ENCODE measurements at places on chromosomes 4 and X.

DNA sequence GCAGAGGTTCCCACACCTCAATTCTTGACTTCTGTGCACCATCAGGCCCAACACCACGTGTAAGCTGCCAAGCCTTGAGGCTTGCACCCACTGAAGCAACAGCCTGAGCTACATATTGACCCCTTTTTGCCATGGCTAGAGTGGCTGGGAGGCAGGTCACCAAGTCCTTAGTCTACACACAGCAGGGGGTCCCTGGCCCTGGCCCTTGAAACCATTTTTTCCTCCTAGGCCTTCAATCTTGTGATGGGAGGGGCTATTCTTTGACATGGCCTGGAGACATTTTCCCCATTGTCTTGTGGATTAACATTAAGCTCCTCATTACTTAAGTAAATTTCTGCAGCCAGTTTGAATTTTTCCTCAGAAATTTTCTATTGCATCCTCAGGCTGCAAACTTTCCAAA, 336.6 kb downstream of the IL15 start:
- no peak for DNase-seq

- DNase-seq = no peak
These were observed at the start of gene AVPR2 for GRCh38 chrX:153903991-153904957. AVPR2 (plus strand) TSS chrX:153904673; CDS start chrX:153905146, 473 bp downstream.

DNA sequence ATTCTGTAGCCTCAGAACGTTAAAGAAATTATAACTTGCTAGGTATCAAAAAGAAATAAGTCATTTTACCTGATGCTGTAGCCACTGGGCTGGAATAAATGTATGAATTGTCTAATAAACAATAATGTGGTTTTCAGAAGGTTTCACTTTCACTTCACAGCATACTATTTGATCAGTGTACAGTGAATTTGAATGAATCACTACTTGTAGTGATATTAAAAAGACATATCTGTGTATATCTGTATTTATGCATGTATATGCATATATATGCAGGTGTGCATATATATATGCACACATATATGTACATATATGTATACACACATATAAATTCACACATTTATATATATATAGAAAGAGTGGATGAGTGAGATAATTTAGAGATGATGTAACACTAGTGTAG, 440.0 kb upstream of the PCDH10 start:
- peak; percentile 19 for DNase-seq

GRCh38 chr4:180449395-180449956, 1793.7 kb upstream of the TENM3 start:
- peak; percentile 71 for DNase-seq

GRCh38 chrX:15471028-15471427, 22.1 kb downstream of the PIR start:
- DNase-seq = peak; percentile 50

DNA sequence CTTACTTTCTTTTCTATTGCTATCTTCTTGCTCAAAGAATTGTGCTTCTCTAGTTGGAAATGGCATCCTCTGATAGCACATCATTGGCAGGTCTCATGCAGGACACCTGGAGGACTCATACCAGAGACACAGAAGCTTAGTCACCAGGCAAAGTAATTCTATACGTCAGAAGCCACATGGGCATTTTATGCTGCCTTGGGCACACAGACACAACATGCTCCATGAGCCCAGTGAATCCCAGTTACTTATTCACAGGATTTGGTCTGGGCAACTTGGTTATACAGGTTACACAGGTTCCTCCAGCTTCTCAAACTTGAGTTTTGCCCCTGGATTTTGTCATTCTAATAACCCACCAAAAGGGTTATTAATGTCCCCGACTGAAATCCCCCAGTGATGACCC, 7.1 kb downstream of the RASSF6 start:
- no peak for DNase-seq

GRCh38 chr4:79584902-79585301, 176.9 kb upstream of the GK2 start:
- DNase-seq = no peak

GRCh38 chrX:155216940-155217440, 730 bp downstream of the VBP1 start:
- peak; percentile 6 for DNase-seq

DNA sequence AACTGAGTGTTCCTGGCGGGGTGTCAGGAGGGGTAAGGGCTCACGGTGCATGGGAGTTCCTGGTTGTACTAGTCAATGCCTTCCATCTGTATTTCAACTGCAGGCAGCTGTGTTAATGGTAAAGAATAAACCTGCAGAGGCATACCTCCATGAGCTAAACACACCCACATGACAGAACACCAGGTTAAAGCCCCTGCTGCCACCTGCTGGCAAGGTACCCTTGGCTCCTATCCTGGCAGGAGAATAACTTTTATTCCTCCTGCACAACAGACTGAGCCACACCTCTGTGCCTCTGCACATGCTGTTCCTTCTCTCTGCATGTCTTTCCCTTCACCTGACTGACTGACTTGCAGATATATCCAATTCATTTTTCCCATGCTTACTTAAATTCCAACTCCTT, 11.1 kb downstream of the ITIH6 start:
- peak; percentile 5 for DNase-seq

GRCh38 chr4:3487861-3488260, 24.8 kb downstream of the DOK7 start:
- no peak for DNase-seq

- DNase-seq = no peak
These were observed 28.8 kb downstream of the SH3TC1 start for GRCh38 chr4:8227771-8228318.

DNA sequence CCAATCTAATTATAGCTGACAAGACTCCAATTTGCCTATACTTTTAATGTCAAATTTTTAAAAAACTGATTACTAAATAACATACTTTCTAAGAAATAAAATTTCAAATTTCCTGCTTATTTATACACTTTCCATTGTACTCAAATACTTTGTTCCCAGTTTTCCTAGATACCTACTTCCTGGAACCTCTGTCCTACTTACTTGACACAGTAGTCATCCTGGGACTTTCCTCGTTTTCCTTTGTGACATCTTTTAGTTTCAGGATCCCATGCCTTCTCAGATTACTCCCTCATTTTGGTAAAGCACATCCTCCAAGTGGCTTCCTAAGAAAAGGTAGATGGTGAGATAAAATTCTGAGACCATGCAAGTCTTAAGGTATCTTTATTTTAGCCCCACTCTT, 13.3 kb upstream of the FAM184B start:
- DNase-seq = no peak

- peak; percentile 80 for DNase-seq
These were observed at the start of gene IDS for GRCh38 chrX:149504915-149505651. IDS (minus strand) TSS chrX:149505306; CDS start chrX:149505137, 169 bp downstream.

DNA sequence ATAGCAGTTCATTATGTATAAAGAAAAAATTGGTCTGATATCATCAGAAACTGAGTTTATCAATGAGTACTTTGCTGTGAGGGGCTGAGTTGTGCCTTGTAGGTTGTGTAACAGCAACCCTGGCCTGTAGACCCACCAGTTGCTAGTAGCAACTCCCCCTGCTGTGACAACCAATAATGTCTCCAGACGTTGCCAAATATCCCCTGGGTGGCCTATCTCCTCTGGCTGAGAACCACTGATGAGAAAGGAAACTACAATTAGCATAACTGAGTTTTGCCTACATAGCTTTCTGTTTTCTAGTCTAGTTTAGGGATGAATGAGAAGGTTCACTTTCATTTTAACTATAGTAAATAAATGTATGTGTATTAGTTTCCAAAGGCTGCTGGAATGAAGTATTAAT, 234.1 kb downstream of the CPE start:
- DNase-seq = no peak

DNA sequence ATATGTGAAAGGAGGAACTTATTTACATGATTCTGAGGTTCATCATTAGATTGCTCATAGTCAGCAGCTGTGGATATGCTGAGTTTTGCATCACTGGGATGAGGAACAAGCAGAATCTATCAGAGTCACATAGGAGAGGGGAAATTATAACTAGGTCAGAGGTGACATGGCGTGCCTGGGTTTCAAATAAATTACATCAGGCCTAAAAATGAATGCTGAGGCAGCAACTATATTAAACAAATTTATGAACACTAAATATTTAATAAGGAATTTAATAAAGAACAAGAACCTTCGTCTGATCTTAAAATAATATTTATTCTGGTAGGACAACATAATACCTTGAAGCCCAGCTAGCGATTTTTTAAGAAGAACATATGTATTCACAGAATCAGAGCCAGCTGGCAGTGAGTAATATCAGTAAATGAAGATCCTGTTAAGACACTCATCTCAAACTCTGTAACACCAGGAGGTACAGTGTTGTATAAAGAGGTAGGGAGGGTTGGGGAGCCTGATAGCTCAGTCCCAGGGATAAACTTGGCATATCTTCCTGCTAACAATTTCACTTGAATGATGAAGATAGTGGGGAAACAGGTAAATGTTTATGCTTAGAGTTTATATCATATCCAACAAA, 60.9 kb upstream of the HS3ST1 start:
- DNase-seq = no peak

DNA sequence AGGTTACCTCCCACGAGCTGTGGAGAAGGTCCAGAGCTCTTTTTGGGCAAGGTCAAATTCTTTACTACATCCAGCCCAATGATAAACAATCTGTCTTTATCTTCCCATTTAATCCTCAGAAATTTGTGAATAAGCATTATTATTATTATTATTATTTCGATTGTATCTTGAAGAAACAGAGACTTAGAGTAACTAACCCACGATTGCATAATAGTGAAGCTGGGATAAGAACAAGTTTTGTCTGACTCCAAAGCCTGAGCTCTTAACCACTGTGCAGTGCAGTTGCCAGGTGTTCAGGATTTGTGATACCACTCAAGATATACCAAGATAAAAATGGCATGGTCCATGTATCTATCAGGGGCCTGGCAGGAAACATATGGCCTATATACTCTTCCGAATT, 166.5 kb upstream of the LDB2 start:
- no peak for DNase-seq

DNA sequence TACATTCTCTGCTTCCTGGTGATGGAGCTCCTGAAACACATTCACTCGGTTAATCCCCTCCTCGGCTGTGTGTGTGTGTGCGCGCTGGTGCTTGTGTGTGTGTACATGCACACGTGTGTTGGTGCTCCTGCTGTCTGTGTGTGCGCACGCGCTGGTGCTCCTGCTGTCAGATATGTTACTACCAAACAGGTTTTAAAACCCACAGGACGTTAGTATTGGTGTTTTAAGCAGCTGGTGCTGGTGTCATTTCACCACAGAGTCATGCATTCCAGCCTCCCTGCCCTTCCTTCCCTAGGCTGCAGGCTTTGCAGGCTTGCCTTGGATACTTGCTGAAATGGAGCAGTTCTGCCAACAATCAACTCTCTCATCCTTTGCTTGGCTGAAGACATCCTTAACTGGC, 48.1 kb upstream of the CPLX1 start:
- no peak for DNase-seq

- no peak for DNase-seq
These were observed 1613.8 kb upstream of the IGFBP7 start for GRCh38 chr4:58723954-58724353.

DNA sequence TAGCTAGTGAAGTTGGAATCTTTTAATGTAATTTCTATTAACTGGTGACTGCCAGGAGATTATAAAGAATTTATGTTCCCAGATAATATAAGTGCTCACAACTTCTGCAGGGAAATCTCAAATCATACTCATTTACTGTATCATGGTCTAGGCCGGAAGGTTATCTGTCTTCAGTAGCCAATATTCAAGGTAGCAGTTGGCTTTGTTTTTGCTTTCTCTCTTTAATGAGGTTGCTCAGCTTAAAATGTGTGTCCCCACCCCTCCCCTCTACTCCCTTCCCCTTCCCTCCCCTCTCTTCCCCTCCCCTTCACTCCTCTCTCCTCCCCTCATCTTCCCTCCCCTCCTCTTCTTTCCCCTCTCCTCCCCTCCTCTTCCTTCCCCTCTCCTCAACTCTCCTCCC, 117.6 kb downstream of the HPGD start:
- DNase-seq = no peak

- no peak for DNase-seq
These were observed 57.9 kb upstream of the ETNPPL start for GRCh38 chr4:108820492-108821350.

- no peak for DNase-seq
These were observed 48.5 kb downstream of the WDFY3 start for GRCh38 chr4:84917869-84918600.

DNA sequence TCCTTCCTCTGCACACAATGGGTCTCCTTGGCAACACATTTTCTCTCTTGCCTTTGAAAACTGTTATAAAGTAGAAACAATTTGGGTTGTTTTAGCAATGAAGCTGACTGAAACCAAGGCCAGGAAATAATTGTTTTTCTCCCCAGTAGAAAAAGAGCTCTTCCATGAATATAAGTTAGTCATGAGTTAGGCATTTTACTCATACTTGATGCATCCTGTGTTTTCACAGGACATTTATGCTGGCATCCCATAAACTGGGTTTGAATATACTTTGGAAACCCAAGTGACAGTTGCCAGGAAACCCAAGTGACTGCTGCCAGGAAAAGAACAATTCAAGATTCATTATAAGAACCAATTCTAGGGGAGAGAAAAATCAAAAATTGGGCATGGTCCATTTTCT, 128.6 kb upstream of the NPY2R start:
- DNase-seq = no peak

DNA sequence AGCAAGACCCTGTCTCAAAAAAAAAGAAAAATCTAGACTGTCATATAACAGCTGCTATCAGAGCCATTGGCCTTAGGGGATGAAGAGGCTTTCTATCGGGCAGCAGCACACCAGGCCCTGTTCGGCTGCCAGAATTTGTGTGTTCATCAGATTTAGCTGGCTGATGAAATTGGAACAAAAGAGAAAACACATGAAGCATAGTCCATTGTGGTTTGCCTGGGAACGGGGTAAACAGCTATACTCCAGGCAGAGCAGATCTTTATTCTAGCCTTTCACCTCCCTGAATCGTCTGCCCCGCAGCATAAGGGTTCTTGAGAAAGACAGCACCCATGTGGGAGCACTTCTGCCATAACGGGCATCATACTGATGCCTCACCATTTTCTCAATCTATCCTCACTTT, 11.6 kb downstream of the TKTL1 start:
- no peak for DNase-seq

GRCh38 chr4:6123976-6124375, 76.4 kb downstream of the JAKMIP1 start:
- no peak for DNase-seq

GRCh38 chr4:41568363-41568762, 30.4 kb downstream of the LIMCH1 start:
- no peak for DNase-seq

- DNase-seq = no peak
These were observed 92.6 kb downstream of the TSPAN5 start for GRCh38 chr4:98565681-98566301.

DNA sequence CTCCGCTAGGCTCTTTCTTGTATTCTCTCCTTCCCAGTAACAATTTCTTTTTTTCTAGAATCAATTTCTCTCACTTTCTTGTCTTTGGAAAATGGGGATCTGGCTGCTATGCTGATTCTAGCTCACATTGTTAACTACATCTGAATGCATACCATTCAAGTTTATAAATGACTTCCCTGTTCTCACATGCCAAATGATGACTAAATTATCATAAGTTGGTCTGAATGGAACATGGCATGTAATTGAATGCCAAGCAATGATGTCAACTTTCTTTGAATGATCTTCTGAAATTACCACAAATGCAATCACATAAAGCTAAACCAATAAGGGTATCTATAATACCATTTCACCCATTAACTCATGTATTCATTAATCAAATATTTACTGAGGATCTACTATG, 2.7 kb upstream of the ITM2A start:
- DNase-seq = no peak

Data from ACHN (cell line).